Dermis blood vessel endothelial cell (primary cell): ENCODE measurements at places on chromosomes 4 and X.
A peak's percentile ranks its signal among the peaks of the same experiment; 100 is the strongest.

GRCh38 chr4:139978692-139979091, 175.3 kb downstream of the MAML3 start:
- no peak for DNase-seq

- DNase-seq = no peak
These were observed 160.9 kb downstream of the SMIM20 start for GRCh38 chr4:26074712-26075430.

DNA sequence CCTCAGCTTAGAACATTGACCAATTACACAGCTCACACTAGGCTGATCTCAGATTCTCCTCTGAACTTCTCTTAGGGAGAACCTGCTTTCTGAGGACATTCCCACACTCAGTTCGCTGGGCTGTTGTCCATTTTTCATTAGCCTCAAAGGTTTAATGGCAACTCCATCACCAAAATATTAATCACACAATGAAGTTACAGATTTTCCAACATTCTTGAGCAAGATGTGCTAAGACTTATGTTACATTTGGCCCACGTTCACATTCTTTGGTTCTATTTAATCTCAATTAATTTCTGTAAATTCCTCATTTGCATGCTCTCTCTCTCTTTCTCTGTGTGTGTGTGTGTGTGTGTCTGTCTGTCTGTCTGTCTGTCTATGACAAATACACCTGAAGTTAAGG, 82.3 kb upstream of the EDNRA start:
- no peak for DNase-seq

DNA sequence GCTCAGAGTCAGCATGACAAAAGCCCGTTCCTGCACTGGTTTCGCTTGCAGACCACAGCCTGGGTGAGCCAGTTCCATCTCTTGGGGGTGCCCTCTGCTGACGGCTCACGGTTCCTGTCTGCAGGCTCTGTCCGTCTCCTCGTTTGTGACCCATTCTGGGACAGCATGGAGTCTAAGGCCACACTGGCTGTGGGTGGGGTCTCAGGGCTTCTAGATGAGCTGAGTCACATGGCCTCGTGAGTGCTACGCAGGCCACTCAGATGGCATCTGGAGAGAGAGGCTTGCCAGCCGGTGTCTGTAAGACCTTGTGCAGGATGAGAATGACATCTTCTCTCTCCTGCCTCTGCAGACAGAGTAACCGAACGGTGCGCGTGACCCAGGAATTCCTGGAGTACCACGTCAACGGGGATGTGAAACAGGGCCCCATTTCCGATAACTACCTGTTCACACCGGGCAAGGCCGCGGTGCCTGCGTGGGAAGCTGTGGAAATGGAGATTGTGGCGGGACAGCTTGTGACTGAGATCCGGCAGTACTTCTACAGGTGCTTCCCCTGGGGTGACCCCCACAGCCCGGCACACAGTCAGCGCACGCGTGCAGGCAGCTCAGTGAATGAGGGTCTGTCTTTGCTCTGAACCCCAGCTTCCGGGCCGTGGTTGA, 31.6 kb upstream of the MRFAP1 start:
- DNase-seq = no peak

DNA sequence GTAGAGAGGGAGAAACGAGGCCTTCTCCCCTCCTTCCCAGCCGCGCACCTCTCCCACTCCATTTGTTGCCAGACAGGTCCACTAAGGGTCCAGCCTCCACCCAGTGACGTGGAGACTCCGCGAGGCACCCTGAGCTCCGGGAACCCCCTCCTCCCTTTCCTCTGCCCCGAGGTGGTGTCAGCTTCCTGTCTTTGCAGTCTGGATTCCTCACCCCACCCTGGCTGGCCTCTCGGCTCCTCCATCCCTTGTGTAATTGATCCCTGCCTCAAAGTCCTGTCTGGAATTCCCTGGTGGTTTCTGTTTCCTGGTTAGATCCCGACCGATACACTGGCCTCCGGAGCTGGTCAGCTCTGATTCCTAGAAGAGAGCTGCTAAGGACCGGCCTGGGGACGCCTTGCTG, 105.9 kb upstream of the SCOC start:
- no peak for DNase-seq

- DNase-seq = no peak
These were observed 16.1 kb upstream of the AMBN start for GRCh38 chr4:70575964-70576363.

DNA sequence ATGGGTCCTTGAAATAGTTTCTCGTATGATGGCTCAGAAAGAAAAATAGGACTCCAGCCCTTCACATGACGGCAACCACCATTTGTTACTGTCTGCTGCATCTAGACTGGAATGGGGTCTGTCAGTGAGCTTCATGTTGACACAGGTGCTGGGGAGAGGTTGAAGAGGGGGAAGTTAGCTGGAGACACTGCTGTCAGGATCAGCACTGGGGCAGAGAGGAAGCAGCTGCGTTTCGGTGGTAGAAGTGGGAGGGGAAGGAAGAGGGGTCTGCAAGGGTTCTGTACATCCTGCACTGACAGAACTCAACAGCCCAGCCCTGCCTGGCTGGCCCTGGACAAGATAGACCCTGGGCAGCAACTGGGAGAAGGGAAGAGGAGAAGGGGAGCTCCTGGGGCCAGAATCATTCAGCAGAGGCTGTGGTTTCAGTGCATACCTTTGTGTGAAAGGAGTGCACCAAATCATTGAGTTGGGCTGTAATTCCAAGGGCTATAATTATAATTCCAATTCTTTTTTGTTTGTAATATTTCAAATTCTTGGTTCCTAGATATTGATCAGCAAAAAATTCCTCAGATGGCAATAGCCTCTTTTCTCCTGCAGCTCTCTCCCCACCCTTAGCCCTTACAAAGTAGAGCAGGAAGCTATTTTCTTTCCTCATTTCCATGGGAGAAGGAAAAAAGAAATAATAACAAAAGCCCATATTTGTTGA, 119.4 kb upstream of the C1GALT1C1 start:
- peak; percentile 73 for DNase-seq

DNA sequence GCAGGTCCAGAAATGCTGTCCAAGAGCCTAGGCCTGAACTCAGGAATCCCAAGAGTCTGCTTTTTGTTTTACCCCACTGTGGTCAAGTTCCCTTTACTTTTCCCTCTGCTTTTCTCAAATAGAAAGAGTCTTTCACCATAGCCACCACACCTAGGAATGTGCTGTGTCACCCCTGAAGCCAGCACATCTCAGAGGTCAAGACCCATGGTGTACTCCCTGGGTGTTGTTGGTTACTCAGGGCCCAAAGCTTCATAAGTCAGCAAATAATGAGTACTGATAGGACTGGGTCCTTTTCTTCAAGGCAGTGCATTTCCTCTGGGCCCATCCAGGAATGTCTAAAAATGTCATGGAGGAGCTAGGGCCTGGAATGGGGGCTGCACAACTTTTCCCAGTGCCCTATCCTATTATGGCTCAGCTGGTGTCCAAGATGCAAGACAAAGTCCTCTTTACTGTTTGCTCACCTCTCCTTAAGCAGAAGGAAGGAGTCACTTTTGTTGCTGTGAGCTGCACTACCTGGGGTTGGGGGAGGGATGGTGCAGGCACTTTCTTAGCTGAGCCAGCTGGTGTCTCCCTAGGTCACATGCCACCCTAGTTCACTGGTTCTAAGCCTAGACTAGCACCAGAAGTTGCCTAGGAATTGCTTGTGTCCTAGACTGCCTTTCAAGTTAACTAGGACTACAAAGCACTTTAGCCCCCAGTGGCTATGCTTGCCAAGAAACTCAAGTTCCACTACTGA, 62.4 kb upstream of the RXFP1 start:
- DNase-seq = no peak

DNA sequence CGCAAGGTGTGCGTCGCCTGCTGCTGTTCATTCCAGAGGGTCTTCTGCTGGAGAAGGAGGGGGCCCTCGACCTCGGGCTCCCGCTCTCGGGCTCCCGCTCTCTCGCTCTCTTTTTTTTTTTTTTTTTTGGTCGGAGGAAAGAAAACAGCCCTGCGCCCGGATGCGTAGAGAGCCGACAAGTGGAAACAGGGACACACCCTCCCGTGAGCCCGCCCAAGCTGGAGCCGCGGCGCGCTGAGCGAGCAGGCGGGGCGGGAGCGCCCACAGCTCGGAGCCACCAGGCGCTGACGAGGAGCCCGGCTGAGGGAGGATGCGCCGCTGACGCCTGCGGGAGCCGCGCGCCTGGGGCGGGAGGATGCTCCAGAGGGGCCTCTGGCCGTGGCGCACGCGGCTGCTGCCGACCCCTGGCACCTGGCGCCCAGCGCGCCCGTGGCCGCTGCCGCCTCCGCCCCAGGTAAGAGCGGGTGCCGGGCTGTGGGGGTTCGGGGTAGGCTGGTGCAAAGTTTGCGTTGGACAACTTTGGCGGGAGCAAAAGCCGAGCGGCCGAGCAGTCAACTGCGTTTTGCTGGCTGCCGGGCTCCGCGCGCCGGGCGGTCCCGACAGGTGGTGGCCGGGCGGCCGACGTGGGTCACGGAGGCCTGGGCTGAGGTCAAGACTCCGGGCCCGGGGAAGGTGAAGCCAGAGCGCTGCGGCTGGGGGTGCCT, at the start of gene MCUB:
Gene MCUB (plus strand): TSS at position 264 of the 704 bp plus-strand sequence. CDS start 92 bp downstream, at position 356.
- peak; percentile 94 for DNase-seq

DNA sequence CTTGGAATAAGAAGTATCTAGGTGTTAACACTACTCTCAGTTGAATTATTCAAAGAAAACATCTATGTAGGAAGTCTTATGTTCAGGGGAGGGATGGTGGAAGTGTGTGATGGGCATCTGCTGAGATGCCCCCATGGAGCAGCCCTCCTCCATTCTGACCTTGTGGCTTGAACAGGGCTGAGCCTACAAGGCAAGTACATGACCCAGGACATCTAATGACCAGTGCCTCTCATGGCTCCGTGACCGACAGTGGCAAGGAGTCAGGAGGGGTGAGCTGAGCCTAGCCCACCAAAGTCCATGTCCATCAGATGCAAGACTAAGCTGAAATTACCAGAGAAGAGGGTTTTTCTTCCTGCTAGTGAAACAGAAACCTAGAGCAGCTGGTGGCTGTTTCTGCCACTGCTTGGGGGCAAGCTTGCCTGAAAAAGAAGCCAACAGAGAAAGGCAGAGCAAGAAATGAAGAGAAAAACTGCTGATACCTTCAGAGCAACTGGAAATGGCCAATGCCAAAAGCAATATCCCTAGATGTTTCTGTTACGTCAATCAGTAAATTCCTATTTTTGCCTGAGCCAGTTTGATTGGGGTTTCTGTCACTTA, 113.5 kb downstream of the TSPAN5 start:
- DNase-seq = no peak

DNA sequence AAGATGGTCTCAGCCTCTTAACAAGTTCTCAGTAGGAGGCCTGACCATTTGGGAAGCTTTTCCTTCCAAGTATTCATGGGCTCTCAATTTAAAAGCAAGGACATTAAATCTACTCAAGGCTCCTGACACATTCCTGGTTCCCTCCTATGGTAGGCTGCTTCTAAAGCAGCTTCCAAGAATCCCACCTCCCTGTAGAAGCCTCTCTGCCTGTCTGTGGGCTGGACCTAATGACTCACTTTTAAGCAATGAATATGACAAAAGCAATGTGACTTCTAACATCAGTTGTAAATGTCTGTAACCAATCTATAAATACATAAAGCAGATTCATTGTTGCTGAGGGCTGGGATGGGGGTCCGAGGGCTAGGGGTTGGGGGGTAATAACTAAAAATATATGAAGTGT, 99.5 kb upstream of the FAM9B start:
- DNase-seq = no peak

GRCh38 chr4:111778543-111778942, 366.7 kb upstream of the FAM241A start:
- DNase-seq = no peak

GRCh38 chrX:50839730-50840129, 25.7 kb upstream of the SHROOM4 start:
- DNase-seq = no peak
